Astrocyte of the spinal cord (primary cell): ENCODE measurements at places on chromosomes 11 and 22.
A peak's percentile ranks its signal among the peaks of the same experiment; 100 is the strongest.

GRCh38 chr11:86431258-86431657 lies 56.6 kb downstream of the CCDC81 start:
- no peak for DNase-seq

GRCh38 chr22:44151676-44152075 lies 29.0 kb upstream of the PARVG start:
- DNase-seq, result peak; percentile 76

GRCh38 chr22:27719535-27720227 lies 81.9 kb downstream of the MN1 start:
- DNase-seq, result no peak

GRCh38 chr11:9629064-9629463 lies 34.8 kb upstream of the SWAP70 start:
- no peak for DNase-seq

- no peak for DNase-seq
Observed at GRCh38 chr22:19527321-19527721, 3.1 kb upstream of the CLDN5 start.

GRCh38 chr11:12567746-12568460 lies 106.3 kb upstream of the TEAD1 start:
- no peak for DNase-seq

- DNase-seq, result peak; percentile 12
Observed at GRCh38 chr11:110830747-110831146, 118.5 kb upstream of the ARHGAP20 start.

DNA sequence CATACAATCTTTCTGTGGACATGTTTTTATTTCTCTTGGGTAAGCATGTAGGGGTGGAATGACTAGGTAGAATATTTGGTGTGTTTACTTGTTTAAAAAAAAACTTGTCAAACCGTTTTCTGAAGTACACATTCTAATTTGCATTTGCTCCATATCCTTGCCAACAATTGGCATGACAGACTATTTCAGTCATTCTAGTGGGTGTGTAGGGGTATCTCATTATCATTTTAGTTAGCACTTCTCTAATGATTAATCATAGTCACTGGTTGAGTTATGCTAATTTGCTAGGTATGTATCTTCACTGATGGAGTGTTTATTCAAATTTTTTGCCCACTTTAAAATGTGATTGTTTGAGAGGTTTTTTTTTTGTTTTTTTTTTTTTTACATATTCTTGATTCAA lies 64.3 kb downstream of the C11orf65 start:
- DNase-seq, result no peak

- DNase-seq, result no peak
Observed at GRCh38 chr11:1845561-1846452, 7.0 kb downstream of the TNNI2 start.

DNA sequence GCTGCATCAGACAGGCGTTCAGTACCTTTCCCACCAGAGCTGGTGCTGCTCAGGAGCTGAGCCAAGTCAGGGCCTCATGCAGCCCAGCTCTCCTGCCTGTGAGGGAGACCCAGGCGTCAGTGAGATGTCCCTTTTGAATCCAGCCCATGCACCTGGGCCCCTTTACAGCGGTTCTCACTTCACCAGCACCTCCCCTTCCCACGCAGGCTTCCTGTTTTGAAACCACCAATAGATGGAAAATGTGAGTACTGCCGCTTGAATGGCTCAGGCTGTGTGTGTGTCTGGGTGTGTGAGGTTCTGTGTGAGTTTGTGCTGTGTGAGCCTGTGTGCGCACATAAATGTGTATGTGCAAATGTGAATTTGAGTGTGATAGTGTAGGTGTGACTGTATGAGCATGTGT lies 88.4 kb downstream of the UBASH3B start:
- no peak for DNase-seq

DNA sequence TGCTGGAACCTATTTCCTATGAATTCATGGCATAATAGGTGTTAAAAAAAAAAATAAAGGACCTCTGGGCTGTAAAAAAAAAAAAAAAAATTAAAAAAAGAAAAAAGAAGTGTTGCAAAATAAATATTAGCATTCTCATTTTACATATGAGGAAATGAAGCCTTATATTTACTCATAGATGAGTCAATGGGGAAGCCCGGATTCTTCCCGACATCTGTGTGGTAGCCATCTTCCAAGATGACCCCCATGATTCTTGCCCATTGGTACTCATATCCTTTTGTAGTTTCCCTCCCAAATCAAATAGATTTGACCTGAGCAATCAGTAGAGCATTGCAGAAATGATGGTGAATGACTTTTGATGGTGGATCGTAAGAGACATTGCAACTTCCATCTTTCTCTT lies 3.0 kb upstream of the SWAP70 start:
- no peak for DNase-seq

DNA sequence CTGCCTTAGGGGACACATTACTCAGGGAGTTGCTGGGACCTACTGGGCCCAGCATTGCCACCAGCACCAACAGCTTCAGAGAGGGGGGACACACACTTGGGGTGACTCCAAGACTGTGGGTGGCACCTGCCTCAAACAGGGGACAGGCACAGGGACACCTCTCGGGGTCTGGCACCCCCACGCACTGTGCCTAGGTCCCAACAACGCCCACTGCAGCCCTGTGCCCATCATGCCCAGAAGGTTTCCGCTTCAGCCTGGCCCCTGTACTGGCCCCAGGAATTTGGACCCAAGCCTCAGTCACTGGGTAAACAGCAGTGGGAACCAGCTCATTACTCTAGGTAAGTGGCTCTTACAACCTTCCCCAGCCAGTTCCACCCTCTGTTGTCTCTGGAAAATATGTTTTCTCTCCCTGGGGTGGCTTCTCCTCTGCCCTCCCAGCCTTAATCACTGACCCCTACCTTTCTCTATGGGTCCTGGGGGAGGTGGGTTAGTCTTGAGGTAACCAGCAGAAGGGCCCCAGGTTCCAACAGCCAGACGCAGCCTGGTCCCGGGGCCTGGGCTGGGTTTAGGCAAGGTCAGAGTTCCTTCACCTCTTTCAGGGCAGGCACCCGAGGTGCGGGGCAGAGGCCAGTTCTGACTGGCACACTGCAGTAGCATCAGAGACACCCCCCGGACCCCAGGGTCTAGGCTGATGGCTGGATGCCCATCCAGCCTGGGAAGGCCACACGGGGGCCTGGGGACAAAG lies 123.6 kb downstream of the MED15 start:
- DNase-seq, result no peak

- DNase-seq, result no peak
Observed at GRCh38 chr11:5036669-5037068, 9.7 kb upstream of the OR52J3 start.

DNA sequence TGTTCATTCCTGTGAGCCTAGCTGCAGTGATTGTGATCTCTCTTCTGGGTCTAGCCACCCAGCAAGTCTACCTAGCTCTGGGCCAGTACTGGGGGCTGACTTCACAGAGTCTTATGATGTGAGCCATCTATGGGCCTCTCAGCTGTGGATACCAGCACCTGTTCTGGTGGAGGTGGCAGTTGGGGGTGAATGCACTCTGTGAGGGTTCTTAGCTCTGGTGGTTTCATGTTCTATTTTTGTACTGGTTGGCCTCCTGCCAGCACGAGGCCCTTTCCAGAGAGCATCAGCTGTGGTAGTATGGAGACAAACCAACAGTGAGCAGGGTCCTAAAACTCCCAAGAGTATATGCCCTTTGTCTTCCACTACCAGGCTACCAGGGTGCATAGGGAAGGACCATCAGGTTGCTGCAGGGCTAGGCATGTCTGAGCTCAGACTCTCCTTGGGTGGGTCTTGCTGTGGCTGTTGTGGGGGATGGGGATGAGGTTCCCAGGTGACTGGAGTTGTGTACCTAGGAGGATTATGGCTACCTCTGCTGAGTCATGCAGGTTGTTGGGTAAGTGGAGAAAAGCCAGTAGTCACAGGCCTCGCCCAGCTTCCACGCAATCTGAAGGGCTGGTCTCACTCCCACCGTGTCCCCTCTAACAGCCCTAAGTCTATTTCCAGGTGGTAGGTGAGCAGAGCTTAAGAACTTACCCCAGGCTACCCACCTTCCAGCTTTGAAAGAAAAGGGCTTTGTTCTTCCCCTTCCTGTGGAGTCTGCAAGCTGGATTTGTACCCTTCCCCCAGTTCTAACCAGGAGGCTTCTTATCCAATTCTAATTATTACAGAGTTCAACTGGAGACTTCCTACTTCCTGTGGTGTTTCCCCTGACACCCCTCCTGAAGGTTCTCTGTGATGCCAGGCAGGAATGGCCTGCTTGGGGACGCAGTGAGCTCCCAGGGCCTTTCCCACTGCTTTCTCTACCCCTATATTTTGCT lies 250.7 kb downstream of the LUZP2 start:
- DNase-seq, result no peak

GRCh38 chr11:60954421-60954820 lies 2.4 kb upstream of the SLC15A3 start:
- no peak for DNase-seq

DNA sequence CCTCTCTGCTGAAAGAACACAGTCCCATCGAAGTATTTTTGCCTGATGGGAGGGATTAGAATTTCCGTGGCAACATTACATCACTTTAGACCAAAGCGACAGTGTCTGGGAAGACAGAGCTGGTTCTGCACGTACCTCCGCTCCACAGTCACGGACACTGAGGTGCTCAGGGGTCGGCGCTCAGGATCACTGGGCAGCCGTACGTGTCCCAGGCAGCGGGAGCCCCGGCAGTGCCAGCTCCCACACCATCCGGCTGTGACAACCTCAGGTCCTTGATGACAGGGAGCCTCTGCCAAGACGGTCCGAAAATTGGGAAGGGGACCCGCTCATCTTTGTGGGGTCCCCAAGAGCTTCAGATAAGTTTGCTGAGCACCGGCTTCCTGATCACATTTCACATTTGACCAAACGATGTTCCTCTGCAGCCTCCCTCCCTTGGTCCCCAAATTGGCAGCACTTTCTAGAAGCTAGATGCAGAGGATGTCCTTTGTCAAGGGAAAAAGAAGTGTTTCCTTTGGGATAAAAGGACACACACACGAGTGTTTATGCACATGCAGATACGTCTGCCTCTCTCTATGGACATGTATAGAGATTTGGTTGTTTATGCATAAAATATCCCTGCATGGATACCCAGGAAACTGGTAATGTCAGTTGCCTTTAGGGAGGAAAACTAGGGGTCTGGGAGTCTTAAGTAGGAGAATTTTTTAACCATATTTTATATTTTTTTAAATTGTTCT lies 61.6 kb upstream of the LINC01488 start:
- DNase-seq, result no peak

DNA sequence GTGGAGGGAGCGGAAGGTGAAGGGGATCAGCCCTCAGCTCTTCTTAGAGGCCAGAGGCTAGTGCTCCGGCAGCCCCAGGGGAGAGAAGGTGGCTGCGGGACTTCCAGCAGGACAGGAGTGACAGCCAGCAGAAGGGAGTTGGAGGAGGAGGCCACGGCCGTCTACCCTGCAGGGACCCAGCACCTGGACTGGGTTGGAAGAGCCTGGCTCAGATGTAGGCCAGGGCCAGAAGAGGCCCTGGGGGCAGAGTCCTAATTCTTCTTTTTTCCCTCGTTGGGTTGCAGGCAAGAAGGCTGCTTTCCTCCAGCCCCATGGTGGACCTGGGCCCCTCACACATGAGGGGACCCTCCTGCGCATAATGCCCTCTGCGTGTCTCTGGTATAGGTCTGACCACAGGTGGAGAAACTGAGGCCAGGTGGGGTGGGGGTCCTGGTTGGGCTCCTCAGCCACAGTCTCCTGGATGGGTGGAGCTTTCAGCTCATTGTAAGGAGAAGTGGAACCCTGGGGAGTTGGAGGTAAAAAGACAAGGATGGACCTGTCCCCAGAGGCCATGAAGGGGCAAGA lies 2.3 kb upstream of the MCAM start:
- DNase-seq, result no peak

GRCh38 chr22:42064629-42065028 lies 6.0 kb downstream of the NAGA start:
- no peak for DNase-seq

DNA sequence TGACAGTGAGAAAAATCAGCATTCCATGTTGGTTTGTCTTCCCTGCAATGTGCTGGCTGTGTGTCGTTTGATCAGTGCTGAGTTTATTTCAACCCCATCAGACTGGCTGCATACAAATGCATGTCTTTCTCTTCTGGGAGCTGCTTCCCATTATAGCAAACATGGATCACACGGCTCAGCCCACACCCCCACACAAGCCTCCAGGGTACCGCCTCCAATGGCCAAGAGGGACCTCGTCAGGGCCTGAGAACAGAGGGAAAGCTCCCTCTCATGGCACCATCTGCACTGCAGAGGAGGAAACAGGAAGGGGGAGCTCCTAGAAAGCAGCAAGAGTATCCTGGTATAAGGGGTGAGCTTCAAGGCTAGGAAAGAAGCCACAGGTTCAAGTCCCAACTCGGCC lies 214.2 kb downstream of the LARGE1 start:
- DNase-seq, result no peak

- DNase-seq, result no peak
Observed at GRCh38 chr11:96761451-96761850, 371.6 kb downstream of the JRKL start.
